ENCODE measurements at places on chromosomes 3 and 15.

- no peak for DNase-seq
Measured at GRCh38 chr15:22978691-22979237, 1.4 kb downstream of the CYFIP1 start.

DNA sequence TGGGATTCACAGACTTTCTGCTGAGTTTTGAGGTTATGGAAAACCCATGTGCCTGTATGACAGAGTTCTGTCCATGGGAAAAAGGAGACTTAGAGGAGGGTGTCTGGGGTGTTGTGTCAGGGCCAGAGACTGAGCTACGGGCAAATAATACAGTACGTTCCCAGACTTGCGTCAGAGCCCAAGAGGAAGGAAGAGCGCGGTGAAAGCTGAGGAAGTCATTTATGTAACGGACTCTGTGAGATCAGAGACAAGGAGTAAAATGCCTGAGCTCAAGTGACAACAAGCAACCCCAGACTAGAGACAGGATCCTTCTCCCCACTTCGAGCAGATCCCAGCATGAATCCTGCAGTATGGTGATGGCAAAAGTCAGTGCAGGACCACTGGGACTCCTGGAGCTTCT is 368.6 kb upstream of the MCTP2 start:
- DNase-seq, result no peak

GRCh38 chr3:50383750-50384149 is 24.4 kb upstream of the TMEM115 start:
- DNase-seq, result no peak

GRCh38 chr15:51311510-51311909 is 26.9 kb downstream of the CYP19A1 start:
- DNase-seq, result no peak

DNA sequence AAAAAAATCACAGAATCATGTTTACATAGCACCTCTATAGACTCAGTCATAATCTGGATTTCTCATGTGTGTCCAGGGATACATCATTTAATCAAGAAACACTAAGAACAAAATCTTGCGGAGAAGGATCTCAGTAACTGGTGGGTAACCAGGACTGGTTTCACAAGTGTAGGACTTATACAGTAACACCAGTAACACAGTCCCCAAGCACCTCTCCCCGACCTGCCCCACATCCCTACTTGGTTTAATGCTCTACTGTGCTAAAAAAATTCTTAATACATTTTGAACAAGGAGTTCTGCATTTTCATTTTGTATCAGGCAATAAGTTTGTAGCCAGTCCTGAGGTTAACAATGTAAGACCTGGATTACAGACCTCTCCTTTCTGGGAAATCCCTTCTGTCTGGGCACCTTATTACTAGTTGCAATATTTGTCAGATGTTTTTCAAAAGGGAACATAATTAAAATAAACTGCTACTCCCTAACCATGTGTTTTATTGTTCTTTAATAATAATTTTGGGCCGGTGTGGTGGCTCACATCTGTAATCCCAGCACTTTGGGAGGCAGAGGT is 57.6 kb upstream of the BBX start:
- no peak for DNase-seq

- no peak for DNase-seq
Measured at GRCh38 chr3:10189557-10190354, 25.0 kb downstream of the IRAK2 start.

GRCh38 chr3:53991240-53991639 is 99.6 kb upstream of the SELENOK start:
- DNase-seq, result no peak

DNA sequence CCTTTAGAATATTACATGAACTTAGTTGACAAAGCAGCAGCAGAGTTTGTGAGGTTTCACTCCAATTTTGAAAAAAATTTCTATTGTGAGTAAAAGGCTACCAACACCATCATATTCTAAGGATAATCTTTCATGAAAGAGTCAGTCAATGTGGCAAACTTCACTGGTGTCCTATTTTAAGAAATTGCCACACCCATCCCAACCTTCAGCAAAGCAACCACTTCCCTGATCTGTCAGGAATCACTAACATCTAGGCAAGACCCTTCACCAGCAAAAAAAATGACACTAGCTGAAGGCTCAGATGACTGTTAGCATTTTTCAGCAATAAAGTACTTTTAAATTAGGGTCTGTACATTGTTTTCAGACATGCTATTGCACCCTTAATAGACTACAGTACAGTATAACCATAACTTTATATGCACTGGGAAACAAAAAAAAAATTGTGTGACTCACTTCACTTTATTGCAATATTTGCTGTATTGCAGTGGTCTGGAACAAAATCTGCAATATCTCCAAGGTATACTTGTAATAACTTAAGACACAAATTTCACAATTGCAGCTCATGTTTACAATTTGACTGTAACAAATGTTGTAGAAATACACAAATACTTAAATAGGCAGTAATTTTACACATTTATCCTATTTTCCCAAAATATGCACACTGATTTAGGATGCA is 38.9 kb upstream of the ALCAM start:
- DNase-seq, result no peak

DNA sequence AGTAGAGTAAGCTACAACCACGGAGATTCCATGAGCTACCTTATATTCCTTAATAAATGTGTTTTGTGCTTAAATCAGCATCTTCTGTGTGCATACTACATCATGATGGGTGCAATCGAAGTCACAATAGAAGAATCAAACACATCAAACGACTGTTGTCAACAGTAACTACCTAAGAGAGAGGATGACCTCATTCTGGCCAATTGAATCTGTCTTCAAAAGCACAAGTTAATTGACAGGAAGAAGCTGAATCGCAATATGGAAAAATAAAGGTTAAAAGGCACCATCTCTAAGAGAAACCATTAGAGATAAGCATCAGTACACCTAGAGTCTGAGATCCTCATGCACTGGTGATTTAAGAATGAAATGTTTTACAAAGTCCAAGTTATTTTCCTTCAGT is 39.0 kb downstream of the CD200R1L start:
- DNase-seq, result no peak

- no peak for DNase-seq
Measured at GRCh38 chr15:41435037-41435786, 18.3 kb downstream of the RTF1 start.

GRCh38 chr3:179541094-179541493 is 21.6 kb upstream of the ACTL6A start:
- DNase-seq, result no peak

GRCh38 chr3:72114773-72115172 is 329.8 kb upstream of the PROK2 start:
- DNase-seq, result no peak

- DNase-seq, result no peak
Measured at GRCh38 chr15:75739791-75740190, 27.1 kb upstream of the CSPG4 start.

DNA sequence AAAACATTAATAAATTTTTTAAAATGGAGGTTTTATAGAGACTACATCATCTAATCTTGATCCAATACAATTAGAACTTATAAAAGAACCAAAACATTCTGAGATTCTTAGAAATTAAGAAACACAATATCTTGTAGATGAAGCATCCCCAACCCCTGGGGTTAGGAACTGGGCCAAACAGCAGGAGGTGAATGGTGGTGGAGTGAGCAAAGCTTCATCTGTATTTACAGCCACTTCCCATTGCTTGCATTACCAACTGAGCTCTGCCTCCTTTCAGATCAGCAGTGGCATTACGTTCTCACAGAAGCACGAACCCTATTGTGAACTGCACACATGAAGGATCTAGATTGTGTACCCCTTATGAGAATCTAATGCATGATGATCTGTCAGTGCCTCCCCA is 36.3 kb downstream of the KNL1 start:
- no peak for DNase-seq

DNA sequence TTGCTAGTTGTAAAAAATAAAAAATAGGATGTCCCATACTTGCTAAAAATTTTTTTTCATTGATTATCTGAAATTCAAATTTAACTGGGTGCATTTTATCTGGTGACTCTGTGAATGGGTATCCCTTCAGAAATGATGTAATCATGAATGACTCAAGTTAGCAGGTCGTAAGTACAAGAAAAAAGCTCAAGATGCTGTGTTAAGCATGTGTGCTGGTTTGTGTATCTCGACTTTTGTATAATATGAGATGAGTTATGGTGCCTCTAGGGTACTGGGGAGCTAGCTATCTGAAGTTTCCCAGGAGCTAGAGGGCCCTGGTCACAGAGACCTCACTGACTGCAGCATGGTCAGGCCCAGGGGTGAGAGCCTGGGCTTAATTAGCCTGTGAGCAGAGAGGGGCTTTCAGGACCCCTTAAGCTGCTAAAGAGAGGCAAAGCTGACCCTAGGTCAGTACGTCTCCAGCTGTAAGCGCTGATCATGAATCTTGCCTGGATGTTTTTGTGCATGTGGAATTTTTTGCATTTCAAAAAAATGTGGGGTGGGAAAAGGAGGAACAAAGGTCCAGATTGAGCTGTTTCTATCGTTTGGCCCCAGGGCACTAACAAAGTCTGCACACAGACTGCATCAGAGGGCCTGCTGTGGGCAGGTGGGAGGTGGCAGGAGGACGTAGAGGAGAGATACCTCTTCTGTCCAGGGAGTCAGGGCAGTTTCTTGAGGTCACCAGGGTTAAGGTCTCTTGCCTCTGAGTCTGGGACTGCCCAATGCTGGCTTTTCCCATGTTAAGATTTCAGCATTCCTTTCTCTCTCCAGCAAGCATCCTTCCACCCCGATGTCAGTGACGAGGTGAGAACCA is 233.2 kb upstream of the TPM1 start:
- peak; percentile 70 for DNase-seq

- DNase-seq, result no peak
Measured at GRCh38 chr3:194984622-194985021, 286.3 kb downstream of the XXYLT1 start.

DNA sequence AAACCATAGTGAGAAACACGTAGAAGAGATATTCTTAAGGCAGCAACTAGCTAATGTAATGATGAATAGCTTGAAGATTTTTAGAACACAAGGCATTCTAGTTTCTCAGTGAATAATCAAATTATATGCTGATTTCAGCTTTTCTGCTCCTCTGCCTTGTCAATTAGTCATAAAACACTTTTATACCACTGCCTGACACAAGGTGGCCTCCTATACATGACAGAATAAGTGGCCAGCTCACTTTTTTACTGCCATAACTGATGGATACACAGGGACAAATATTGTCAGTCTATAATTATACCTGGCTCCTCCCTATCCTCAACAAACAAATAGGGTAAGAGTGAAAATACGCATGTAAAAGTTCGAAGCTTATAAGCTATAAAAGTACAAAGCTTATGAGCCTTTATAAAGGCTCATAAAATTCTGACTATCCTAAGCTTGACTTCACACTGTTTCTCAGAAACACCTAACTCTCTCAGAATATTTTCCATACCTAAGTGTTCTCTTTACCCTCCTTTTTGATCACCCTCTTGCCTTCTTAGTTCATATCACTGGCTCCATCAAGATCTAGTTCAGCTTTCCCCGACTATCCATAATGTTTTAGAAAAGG is 81.6 kb downstream of the HERC1 start:
- peak; percentile 57 for DNase-seq

- peak; percentile 18 for DNase-seq
Measured at GRCh38 chr15:76576523-76577279, 240.1 kb downstream of the ISL2 start.

GRCh38 chr15:60118146-60118545 is 114.0 kb downstream of the FOXB1 start:
- DNase-seq, result no peak

DNA sequence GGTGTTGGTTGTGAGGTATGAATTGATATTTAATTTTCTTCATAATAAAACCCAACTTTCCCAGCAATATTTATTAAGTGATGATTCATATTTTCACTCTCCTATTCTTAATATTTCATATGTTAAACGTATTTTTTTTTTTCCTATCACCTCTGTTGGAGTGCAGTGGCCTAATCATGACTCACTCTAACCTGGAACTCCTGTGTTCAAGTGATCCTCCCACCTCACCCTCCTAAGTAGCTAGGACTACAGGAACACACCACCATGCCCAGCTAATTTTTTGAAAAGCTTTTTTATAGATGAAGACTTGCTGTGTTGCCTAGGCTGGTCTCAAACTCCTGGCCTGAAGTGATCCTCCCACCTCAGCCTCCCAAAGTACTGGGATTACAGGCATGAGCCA is 8.6 kb downstream of the PARP15 start:
- DNase-seq, result no peak

DNA sequence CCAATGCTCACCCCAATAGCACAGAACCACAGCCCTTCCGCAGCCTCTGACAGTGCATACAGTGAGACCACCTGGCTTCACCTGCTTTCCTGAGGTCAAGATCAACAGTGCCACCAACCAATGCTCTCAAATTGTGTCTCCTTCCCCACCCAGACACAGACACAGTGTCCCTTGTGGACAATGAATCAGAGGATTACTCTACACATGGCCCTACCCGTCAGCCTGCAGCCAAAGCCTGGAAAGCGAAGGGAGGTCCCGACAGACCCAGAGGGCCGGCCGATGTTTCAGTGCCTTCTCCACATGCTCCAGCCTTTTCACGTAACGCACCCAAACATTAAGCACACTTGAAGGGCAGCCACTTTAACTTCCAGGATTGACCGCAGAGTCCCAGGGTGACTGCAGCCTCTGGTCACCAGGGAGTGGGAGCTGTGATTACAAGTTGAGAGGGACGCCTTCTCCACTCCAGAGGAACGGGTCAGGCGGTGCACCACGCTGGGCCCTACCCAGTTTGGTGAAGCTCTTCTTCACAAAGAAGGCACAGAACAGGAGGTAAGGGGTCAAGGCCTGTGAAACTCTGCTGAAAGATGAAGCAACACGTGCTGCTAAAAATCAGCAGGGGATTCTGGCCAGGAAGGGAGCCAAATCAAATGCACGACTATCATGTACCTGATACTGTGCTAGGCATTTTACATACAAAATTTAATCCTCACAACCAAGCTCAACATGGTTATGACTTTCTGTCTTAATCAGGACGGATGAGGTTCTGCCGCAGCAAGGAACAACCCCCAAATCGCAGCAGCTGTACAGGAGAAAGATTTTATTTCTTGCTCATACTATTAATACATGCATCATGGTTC is 17.2 kb downstream of the KLHL25 start:
- no peak for DNase-seq

- peak; percentile 73 for DNase-seq
Measured at GRCh38 chr15:65414841-65415621, 7.7 kb downstream of the IGDCC4 start.
